ENCODE measurements at places on chromosomes 1 and 21.

DNA sequence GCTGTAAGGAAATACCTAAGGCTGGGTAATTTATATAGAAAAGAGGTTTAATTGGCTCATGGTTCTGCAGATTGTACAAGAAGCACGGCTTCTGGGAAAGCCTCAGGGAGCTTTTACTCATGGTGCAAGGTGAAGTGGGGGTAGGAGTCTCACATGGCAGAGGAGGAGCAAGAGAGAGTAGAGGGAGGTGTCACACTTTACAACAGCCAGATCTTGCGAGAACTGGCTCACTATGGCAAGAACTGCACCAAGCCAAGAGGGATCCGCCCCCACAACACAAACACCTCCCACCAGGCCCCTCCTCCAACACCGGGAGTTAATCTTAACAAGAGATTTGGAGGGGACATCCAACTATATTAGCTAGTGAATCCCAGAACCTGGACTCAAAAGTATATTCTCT is 135.4 kb upstream of the SOD1 start:
- no peak for DNase-seq

GRCh38 chr1:21254335-21254951 is 35.8 kb downstream of the ECE1 start:
- no peak for DNase-seq

- DNase-seq: no peak
These were observed 35.7 kb upstream of the GPR88 start for GRCh38 chr1:100502052-100502792.

GRCh38 chr1:108064255-108064654 is 99.3 kb upstream of the VAV3 start:
- no peak for DNase-seq

DNA sequence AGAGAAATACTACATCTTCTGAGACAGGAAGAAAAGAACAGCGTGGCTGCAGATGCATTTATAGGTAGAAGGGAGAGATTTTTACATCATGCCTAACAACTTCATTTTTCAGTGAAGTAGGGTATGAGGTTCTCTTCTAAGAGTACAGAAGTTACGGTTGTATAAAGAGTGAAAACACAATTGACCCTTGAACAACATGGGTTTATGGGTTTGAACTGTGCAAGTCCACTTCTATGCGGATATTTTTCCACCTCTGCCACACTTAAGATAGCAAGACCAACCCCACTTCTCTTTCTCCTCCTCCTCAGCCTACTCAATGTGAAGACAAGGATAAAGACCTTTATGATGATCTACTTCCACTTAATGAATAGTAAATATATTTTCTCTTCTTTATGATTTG is 64.5 kb downstream of the RPAP2 start:
- no peak for DNase-seq
